ENCODE measurements at places on chromosomes 3 and 15. TPM values are rescaled to one million over a fixed set of nuclear protein-coding genes. Genes with fewer than 3 reads are reported as not detected.

ZNF660 gene
- total RNA-seq, result 0.32 TPM

ARPP19 gene
- 47.1 TPM for total RNA-seq

BBS4 gene
- 8.6 TPM for total RNA-seq

MYRIP gene
- 0.54 TPM for total RNA-seq

PRICKLE2 gene
- 13.7 TPM for total RNA-seq

STT3B gene
- total RNA-seq, result 108 TPM

EIF4G1 gene
- total RNA-seq, result 333 TPM

CDHR4 gene
- total RNA-seq, result not detected

NAALADL2 gene
- 3.8 TPM for total RNA-seq

ROPN1 gene
- total RNA-seq, result not detected

ABHD17C gene
- total RNA-seq, result 15.4 TPM

GALNT15 gene
- 13.4 TPM for total RNA-seq

CIB2 gene
- 4.5 TPM for total RNA-seq

TRH gene
- not detected for total RNA-seq

MME gene
- 80.3 TPM for total RNA-seq

GOLGA8H gene
- total RNA-seq, result not detected

SKIL gene
- 17.3 TPM for total RNA-seq

MAP6D1 gene
- total RNA-seq, result under 0.01 TPM

P3H2 gene
- 13.9 TPM for total RNA-seq

WDR93 gene
- not detected for total RNA-seq

ANKRD34C gene
- total RNA-seq, result not detected

CPNE9 gene
- not detected for total RNA-seq

LTF gene
- total RNA-seq, result under 0.01 TPM

FBXO40 gene
- not detected for total RNA-seq

TRPC1 gene
- 5.4 TPM for total RNA-seq

NPRL2 gene
- total RNA-seq, result 18.6 TPM

UBP1 gene
- 54.5 TPM for total RNA-seq

CKMT1B gene
- not detected for total RNA-seq

AQP9 gene
- not detected for total RNA-seq

GLCE gene
- total RNA-seq, result 40.5 TPM

NLGN1 gene
- 5.6 TPM for total RNA-seq

ZBED2 gene
- not detected for total RNA-seq

IL5RA gene
- not detected for total RNA-seq

SLC7A14 gene
- 2.0 TPM for total RNA-seq

NECTIN3 gene
- total RNA-seq, result 132 TPM

Data from cardiac atrium fibroblast (primary cell).